ENCODE measurements at places on chromosomes 12 and 14.
A peak's percentile ranks its signal among the peaks of the same experiment; 100 is the strongest.

- no peak for DNase-seq
These were observed 28.0 kb downstream of the CALM1 start for GRCh38 chr14:90424686-90425372.

DNA sequence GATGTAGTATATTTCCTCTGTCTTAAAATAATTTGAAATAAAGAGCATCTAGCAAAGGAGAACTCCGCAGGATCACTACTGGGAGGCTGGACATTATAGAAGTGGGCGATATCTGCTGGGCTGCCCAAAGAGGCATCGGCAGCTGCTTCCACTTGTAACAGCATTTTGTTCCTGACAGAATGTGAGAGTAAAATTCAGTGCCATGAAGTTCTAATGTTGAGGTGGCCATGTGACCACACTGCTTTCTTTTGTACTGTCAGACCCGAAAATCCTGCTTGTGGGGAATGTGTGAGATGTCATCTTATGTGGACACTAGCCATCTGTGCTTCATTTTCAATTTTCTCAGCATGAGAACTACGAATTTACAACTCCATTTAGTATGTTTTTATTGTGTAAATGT, 151.9 kb downstream of the ACSS3 start:
- no peak for DNase-seq

DNA sequence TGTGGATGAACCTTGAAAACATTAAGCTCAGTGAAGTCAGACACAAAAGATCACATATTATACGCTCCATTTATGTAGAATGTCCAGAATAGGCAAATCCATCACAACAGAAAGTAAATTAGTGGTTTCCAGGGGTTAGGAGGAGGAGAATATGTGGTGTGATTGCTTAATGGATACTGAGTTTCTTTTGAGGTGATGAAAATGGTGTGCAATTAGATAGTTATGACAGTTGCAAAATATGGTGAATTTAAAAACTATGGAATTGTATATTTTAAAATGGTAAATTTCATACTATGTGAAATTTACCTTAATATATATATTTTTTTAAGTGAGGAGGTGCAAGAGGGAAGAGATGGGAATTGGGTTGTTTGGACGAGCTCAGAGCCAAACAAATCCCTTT, 46.3 kb upstream of the KICS2 start:
- DNase-seq = no peak

GRCh38 chr12:45125997-45126396, 75.1 kb upstream of the DBX2 start:
- DNase-seq = no peak

GRCh38 chr14:64741200-64741599, 37.0 kb downstream of the PLEKHG3 start:
- no peak for DNase-seq

DNA sequence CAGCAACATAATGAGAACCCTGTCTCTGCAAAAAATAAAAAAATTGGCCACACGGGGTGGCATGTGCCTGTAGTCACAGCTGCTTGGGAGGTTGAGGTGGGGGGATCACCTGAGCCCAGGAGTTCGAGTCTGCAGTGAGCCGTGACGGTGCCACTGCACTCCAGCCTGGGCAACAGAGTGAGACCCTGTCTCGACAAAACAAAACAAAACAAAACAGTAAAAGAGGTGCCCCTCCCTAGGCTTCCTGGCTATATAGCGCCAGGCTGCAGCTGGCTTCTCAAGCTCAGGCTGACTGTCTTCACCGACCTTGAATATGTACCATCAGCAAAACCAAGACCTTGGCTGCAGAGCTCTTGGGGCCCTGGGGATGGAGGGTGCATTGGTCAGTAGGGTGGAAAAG, 29.4 kb downstream of the TSPAN9 start:
- DNase-seq = no peak

- peak; percentile 79 for DNase-seq
These were observed 13.6 kb downstream of the TTC9 start for GRCh38 chr14:70655110-70655826.

- no peak for DNase-seq
These were observed 25.9 kb downstream of the CMKLR1 start for GRCh38 chr12:108313241-108313605.

DNA sequence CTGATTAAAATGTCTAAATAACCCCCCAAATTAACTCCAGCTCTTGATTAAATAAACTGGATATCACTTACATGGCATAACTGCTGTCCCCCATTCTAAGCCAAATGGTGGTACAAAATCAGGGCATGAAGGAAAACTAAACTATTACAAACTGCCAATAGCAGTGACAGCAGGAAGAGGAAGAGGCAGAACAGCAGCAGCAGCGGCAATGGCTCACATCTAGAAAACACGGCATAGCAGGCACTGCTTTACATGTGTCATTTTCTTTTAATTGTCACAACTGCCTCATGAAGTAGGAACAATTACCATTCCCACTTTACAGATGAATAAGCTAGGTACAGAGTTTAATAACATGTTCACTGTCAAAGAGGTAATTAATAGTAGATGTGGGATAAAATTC, 92.0 kb downstream of the EPS8 start:
- DNase-seq = no peak

- DNase-seq = no peak
These were observed 180.0 kb upstream of the RGS6 start for GRCh38 chr14:71752111-71752738.

DNA sequence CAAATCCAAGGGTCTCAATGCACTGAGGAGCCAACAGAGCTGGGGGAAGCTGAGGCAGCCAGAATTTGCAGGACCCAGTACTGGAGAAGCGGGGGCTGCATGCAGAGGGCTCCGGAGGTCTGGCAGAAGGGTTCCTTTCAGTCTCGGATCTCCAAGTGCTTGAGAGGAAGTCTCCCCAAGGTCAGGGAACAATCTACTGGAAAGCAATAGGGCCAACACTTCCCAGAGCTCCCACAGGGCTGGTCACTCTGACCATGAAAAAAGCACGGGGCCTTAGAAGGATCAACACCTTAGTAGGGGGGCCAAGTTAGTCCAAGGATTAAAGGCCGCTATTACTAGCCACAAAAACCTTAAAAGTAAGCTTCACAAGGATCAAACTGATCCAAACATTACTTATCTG, 31.7 kb downstream of the SPPL3 start:
- DNase-seq = no peak
